ENCODE measurements at places on chromosomes 3 and 15.
A peak's percentile ranks its signal among the peaks of the same experiment; 100 is the strongest.

DNA sequence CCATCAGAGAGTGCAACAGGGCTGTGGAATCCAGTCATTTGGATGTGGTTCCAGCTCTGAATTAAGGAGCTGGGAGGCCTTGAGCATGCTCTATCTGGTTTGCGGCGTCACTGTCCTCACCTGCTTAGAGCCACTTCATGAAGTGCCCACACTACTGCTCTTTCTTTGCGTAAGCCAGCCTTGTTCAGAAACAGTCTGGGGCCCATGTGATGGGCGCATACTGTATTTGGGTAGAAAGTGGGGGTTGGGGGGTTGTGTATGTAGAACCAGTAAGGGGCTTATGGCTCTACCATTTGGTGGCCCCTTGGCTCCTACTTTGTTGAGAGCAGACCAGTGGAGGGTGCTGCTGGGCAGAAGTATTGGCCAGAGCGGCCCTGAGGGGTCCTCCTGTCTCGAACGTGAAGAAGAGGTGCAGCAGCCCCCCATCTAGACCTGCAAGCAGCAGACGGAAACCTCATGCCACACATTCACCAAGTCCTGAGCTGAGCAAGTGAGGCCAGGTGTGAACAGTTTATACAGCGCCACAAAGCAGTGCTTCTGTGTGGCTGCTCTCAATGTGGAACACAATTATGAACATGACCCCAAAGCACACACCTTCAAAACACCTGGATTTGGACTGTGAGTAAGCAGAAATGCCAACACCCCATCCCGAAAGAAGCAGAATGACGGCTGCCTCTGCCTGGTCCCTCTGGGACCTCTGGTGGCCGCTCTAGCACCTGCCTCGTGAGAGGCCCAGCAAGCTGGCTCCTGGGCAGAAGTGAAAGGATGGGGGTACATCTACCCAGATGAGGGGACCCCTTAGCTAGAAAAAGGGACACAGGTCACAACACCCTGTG is 26.6 kb downstream of the SRPRB start:
- no peak for DNase-seq

DNA sequence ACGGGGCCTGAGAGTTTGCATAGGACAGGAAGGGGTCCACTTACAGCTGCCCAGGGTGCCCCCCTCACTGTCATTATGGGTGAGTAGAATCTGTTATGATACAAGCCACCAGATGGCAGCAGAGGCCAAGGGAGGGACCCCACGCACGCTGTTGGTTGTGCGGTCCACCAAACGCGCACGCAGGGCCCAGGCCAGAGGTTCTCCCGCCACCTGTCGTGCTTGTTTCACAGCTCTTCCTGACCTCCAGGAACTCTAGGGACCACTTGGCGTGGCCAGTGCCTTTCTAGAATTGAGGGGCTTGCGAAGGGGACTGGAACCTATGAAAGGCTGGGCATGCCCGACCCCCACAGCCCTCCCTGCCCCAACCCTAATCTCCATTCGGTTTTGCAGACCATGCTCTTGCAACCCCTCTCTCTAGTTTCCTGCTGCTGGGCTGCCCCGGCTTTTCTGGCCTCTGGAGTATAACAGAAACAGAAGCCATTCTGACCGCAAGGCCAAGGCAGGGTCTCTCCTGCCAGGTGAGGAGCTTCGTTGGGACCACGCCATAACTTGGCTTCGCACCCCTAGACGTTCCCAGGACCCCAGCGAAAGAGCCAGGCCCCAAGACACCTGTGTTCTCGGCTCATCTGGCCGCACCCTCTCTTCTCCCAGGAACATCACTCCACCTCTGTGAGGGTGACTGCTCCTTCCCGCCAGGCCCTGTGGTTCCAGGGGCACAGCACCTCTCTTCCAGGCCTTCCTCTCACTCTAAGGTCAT is 46.0 kb downstream of the ALDH1L1 start:
- peak; percentile 62 for DNase-seq

- peak; percentile 54 for DNase-seq
Measured at GRCh38 chr3:193798051-193798450, 205.0 kb downstream of the OPA1 start.

GRCh38 chr3:14124223-14124614 is 451 bp downstream of the CHCHD4 start:
- DNase-seq = peak; percentile 79

GRCh38 chr15:49468481-49468839 is 45.4 kb downstream of the FGF7 start:
- peak; percentile 33 for DNase-seq

DNA sequence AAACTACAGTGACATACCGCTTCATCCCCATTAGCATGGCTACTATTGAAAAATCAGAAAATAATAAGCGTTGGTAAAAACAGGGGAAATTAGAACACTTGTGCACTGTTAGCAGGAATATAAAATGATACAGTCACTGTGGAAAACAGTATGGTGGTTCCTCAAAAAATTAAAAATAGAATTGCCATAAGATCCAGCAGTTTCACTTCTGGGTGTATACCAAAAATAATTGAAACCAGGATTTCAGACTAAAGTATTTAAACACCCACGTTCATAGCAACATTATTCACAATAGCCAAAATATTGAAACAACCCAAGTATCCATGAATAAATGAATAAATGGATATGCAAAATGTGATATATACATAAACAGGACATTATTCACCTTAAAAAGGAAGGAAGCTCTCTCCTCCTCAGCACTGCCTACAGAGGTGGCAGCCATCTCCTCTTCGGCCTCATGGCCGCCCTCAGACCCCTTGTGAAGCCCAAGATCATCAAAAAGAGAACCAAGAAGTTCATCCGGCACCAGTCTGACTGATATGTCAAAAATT is 34.1 kb downstream of the NGLY1 start:
- no peak for DNase-seq

- no peak for DNase-seq
Measured at GRCh38 chr15:70509282-70509662, 254.1 kb downstream of the UACA start.

DNA sequence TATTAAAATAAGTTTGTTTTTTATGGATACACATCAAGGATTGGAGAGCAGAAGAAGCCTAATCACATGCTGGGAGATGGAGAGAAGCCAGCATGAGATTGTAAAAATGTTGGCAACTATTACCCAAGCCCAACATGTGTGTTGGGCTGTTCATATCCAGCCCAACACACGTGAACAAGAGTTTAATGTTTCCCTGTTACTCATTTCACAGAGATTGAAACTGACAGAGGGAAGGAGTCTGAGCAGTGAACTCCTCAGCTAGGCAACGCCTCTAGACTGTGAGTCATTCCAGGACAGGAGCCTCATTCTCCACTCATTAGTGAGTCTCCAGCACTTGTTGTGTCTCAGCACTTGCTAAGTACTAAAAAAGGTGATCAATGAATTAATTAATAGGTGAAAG is 43.2 kb upstream of the CMSS1 start:
- DNase-seq = peak; percentile 77

GRCh38 chr3:100400419-100400779 is 490 bp downstream of the TOMM70 start:
- DNase-seq = peak; percentile 41

GRCh38 chr3:10286596-10287295 is 6.0 kb downstream of the GHRL start:
- peak; percentile 50 for DNase-seq

DNA sequence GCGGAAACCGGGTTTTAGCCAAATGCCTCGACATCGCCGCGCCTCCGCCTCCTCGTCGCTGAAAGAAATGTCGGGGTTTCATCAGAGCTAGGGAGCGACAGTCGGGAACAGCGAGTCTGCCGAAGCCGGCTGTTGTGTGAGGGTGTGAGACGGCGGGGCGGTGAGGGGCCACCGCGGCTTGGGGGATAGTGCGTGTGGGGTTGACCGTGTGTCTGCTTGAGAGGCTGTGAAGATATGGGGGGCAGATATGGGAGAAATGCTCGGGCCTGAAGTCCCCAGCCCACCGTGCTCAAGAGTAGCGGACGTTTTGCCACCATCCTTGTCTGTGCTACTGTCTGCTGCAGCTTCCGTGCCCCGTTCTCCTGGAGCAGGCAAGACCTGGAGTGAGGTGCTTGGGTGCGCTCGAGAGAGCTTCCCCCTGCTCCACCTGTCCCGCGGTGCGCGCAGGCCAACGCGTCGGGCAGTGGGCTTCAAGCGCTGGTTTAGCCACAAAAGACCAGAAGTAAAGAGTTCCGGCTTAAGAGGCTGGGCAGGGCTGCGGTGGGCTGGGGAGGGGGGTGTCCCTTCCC is 716 bp upstream of the ISLR2 start:
- no peak for DNase-seq

DNA sequence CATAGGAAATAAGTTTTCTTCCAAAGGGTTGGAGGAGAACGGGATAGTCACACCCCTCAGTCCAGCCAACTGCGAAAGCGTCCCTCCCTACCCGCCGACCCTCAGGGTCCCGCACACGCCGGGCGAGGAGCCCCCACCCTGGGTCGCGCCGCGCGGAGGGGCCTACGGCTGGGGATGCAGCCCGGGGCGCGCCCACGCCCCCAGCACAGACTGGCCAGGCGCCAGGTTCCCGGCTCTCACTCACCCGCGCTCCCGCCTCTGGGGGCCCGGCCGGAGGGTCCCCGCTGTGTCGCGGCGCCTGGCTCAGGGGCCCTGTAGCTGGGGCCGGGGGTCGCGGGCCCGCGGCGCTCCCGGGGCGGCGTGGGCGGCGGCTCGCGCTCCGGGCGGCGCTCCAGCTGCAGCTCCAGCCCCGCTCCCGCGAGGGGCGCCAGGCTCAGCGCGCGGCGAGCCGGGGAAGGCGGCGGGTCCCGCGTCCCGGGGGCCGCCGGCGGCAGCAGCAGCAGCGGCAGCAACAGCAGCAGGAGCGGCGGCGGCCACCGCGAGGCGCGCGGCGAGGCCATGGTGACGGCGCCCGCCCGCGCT is 375 bp downstream of the HEG1 start:
- DNase-seq = peak; percentile 62

GRCh38 chr15:84702961-84703482 is 12.9 kb downstream of the SEC11A start:
- peak; percentile 57 for DNase-seq

GRCh38 chr15:72912996-72913395 is 129.4 kb upstream of the ADPGK start:
- no peak for DNase-seq

DNA sequence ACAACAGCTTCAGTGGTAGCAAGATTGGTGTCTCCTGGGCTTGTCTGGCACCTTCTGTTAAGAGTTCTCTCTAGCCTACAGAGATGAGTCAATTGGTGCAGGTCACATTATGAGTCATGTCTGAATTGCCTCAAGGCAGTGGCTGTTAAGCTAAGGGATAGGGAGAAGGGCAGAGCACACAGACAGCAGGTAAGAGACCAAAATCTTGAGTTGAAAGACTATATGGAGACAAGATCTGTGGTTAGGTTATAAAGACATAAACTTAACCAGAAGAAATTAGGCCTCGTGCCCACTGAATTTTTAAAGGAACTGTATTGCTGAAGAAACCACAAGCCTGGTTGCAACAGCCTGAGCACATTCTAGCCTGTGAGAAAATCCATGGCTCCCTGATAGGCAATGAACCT is 19.2 kb upstream of the KPNA1 start:
- no peak for DNase-seq

DNA sequence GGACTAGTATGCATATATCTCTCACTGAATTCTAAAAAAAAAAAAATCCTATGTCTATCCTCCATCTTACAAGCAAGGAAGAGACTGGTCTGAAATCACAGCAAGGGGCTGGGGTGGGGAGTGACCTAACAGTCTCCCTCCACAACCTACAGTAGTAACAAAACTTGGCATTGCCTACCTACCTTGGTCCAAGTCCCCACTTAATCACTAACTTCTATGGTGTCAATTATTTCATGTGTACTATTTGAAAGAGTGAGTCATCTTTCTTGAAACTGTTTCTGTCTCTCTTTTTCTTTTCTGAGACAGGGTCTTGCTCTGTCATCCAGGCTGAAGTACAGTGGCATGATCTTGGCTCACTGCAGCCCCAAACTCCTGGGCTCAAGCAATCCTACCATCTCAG is 36.8 kb downstream of the CHAC1 start:
- DNase-seq = no peak

- peak; percentile 64 for DNase-seq
Measured at GRCh38 chr3:187669675-187670504, at the start of gene SST. Gene SST (minus strand): TSS chr3:187670394. CDS start chr3:187670291, 103 bp downstream.

DNA sequence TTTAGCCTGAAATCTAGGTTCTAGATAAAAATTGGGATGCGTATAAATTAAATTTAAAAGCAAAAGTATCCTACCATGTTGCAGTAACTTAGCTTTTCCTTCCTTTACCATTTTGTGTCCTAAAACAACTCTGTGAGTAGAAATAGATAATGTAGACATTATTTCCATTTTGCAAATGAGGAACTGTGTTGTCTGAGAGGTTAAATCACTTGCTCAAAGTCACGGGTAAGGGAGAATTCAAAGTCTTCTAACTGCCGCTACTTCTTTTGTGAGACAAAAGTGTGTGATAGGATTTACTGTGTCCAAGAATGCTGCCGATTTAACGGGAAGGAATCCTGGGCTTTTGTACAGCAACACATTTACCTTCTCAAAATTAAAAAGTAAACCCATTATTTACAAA is 40.7 kb downstream of the MYO1E start:
- DNase-seq = no peak

DNA sequence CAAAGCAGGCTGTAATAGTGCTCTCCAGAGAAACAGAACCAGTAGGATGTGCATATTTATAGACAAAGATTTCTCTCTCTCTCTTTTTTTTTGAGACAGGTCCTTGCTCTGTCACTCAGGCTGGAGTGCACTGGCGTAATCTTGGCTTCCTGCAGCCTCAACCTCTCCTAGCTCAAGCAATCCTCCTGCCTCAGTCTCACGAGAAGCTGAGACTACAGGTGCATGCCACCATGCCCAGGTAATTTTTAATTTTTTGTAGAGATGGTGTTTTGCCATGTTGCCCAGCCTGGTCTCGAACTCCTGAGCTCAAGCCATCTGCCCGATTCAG is 67.1 kb upstream of the CHD2 start:
- no peak for DNase-seq

- DNase-seq = no peak
Measured at GRCh38 chr3:62073038-62073437, 300.3 kb downstream of the FEZF2 start.

DNA sequence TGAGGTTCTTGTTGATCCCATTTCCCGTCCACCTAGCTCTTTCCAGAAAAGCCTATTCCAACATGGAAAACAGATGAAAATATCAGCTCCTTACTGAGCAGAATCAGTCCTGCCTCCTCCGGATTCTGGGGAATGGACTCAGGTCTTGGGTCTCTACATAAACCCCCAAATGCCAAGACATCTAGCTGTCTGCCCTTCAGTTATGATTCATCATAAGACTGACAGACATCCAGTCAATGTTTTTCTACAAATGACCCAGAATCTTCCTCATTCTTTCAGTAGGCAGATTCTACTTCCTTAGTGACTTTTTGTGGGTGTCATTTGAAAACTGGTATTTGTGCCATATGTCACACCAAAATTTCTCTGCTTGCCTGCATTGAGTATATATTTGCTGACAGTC is 103.0 kb upstream of the TGFBR2 start:
- no peak for DNase-seq

DNA sequence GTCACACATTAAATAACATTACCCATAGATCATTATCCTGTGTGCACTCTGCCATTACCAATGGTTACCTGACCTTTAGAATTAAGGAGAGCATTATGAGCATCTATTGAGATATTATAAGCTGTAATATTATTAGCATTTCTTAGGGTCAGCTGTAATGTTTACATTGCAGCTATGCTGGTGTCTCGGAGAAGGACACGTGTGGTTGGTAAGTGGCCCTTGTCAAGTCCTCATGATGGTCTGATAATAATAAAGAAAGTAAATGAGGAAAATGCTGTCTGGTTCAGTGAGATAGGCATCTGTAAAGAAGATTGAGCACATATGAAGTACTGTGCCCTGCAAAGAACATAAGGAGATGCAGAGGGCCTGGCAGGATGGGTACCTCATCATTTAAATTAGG is 71.7 kb upstream of the ARL6 start:
- DNase-seq = no peak
